ENCODE measurements at places on chromosomes 16 and 17.

- H3K4me1 ChIP-seq: no peaks in the 10 kb centered on the region
- H3K27me3 ChIP-seq: peaks cover 80% of the 10 kb centered on the region
- H3K27ac ChIP-seq: no peak overlapping the region
Measured at GRCh38 chr17:79749156-79749815, 18.5 kb downstream of the ENPP7 start.

DNA sequence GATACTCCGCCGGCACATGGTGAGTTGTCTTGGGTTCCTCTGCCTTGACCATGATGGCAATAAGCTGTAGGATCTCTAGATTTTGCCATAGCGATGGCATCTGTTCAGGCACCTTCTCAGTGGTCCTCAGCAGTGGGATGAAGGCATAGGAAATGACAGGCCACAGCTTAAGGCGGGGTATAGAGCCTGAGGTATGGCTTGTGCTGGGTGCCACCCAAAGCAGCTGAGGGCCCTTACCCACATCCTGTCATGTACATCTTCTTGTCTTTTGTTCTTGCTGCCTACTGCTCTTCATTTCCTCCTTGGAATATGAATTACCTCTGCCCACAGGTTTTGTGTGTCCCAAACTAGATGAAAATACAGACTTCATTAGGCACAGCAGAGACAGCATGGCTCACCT is 29.5 kb downstream of the KAT7 start:
- H3K27me3 ChIP-seq: no peaks in the 10 kb centered on the region
- no peak overlapping the region for H3K27ac ChIP-seq
- H3K4me3 ChIP-seq: no peak overlapping the region
- no peak for DNase-seq
- H3K4me1 ChIP-seq: peaks cover 4% of the 10 kb centered on the region

DNA sequence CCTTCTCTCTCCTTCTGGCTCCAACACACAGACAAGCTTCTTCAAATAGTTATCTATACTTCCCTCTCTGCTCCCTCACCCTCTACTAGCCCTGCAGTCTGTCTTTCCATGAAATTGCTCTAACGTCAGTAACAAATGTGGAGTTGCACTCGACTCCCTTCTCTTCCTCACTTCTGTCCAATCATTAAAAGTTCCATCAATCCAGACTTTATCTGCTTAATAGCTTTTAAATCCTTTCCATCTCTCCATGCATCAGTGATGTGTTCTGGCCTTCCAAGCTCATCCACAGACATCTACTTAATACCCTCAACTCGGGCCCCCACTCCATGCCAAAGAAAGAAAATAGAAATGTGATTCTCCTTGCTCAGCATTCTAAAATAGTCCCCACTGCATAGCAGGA is 422.1 kb upstream of the CDH5 start:
- no peak overlapping the region for H3K4me3 ChIP-seq
- no peak for DNase-seq
- no peak overlapping the region for H3K27ac ChIP-seq
- no peaks in the 10 kb centered on the region for H3K36me3 ChIP-seq
- no peaks in the 10 kb centered on the region for H3K4me1 ChIP-seq

DNA sequence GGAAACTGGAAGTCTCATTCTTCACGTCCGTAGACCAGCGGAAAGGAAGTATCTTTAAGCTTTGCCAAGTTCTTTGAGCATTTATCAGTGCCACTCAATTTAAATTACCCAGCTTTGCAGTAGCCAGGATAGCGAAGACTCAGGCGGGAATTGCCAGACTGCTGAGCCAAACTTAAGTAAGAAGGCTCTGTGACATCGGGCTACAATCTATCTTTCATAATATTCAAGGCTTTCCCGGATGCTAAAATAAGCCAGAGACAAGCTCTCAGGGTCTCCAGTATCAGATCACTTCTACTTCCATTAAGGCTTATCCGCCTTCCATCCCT is 436 bp upstream of the BRIP1 start:
- no peaks in the 10 kb centered on the region for H3K27me3 ChIP-seq
- H3K27ac ChIP-seq: peak overlapping the region; percentile 54
- H3K36me3 ChIP-seq: no peaks in the 10 kb centered on the region
- peaks cover 4% of the 10 kb centered on the region for H3K4me1 ChIP-seq

DNA sequence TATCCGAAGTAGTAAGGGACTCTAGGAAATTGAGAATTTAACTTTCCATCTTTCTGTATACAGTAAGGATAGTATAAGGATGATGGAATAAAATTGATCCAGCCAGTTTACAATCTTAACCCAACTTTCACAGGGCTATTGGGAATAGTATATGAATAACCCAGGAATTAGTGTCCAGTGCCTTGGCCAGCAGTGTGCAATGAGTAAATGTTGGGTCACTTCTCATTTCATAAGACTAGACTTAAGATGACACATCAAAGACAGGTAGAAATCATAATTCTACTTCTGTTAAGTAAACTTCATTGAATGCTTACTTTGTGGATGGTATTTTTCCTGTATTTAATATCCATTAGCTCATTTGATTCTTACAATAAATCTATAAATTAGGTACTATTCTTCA is 949.6 kb upstream of the GOT2 start:
- no peak for DNase-seq
- H3K4me3 ChIP-seq: no peak overlapping the region
- H3K36me3 ChIP-seq: no peaks in the 10 kb centered on the region
- no peaks in the 10 kb centered on the region for H3K27me3 ChIP-seq

- no peak overlapping the region for H3K4me3 ChIP-seq
- no peak overlapping the region for H3K27ac ChIP-seq
- H3K4me1 ChIP-seq: no peaks in the 10 kb centered on the region
- H3K27me3 ChIP-seq: no peaks in the 10 kb centered on the region
- peaks cover 86% of the 10 kb centered on the region for H3K36me3 ChIP-seq
Measured at GRCh38 chr17:67162771-67163170, 82.2 kb downstream of the HELZ start.

DNA sequence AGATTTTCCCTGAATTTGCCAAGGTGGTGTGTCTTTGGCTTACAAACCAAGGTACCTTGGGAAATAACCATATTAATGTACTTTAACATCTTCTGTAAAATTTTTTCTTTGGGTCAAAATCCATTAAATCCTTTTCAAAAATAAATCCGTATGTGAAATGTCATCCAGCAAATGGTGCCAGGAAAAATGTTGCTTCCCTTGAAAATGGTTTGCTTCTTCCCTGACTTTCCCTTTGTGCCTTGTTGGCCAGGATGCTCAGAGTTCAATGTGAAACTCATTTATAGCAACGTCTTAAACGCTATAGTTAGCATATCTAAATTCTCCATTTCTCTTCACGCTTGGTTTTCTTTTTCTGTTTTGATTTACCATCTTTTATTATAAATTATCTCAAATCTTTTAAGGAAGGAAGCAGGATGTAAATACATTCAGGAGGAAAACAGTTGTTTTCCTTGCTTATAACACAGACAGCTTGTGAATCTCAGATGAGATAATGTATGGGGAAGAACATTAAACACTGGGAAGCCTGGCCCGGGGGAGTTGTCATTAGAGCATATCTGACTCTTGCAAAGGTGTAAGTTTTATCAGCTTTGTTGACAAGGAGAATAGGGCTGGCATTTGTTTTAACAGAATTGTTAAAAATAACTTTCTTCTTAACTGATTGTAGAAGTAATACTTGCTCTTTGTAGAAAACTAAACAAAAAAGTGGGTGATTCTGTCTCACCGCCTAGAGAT is 42.1 kb downstream of the GPRC5B start:
- H3K4me3 ChIP-seq: no peak overlapping the region
- H3K4me1 ChIP-seq: no peaks in the 10 kb centered on the region
- no peak for DNase-seq

GRCh38 chr17:54694287-54694887 is 206.3 kb upstream of the TOM1L1 start:
- H3K27ac ChIP-seq: no peak overlapping the region
- H3K4me1 ChIP-seq: no peaks in the 10 kb centered on the region
- no peaks in the 10 kb centered on the region for H3K36me3 ChIP-seq
- no peaks in the 10 kb centered on the region for H3K27me3 ChIP-seq
- no peak overlapping the region for H3K4me3 ChIP-seq
- no peak for DNase-seq

DNA sequence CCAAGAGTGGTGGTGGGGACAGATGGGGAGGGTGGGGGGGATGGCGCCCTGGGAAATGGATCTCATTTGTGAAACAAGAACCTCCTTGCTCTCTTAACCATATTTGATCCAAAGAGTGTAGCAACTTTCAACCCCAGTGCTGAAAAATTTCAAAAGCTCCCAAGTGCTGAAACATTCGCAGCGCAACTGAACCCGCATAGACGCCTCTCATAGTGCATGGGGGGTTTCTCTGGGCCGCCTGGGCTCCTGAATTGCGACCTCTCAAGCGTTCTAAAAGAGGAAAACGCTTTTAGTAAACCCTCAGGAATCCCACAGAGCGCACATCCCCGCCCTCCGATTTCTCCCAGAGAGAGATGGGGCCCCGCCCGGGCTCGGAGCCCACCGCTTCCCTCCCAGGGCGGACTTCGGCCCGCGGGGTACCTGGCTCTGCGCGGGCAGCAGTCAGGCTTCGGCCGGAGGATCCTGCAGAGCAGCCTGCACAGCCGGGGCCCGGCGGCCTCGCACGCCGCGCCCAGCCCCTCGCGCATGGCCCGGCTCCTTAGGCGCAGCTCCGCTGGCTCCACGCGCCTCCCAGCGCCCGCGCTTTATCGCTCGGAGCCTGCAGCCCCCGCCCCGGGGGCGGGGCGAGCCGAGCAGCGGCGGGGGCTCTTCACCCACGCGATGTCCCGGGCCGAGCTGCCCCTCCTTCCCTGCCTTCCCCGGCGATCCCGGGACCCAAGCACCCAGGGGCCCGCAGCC is 7.0 kb downstream of the NOS2 start:
- H3K4me3 ChIP-seq: peak overlapping the region; percentile 42
- H3K36me3 ChIP-seq: no peaks in the 10 kb centered on the region
- peaks cover 47% of the 10 kb centered on the region for H3K27me3 ChIP-seq
- peaks cover 13% of the 10 kb centered on the region for H3K4me1 ChIP-seq

DNA sequence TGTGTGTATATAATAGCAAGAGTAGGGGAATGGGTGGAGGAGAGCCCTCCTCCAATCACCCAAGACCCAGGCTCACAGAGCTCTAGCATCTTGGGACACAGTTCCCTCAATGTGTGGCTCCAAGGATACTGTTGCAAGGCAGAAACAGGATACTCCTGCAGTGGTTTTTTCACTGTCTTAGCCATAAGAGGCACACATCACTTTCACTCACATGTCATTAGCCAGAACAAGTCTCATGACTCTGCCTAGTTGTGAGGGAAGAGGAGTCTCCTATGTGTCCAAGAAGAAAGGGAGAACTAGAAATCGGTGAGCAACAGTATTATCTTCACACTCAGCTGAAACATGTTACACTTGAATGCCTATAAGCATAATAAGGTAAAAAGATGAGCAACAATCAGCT is 11.1 kb upstream of the NUDT7 start:
- H3K4me1 ChIP-seq: no peaks in the 10 kb centered on the region
- H3K27ac ChIP-seq: no peak overlapping the region
- H3K27me3 ChIP-seq: no peaks in the 10 kb centered on the region

DNA sequence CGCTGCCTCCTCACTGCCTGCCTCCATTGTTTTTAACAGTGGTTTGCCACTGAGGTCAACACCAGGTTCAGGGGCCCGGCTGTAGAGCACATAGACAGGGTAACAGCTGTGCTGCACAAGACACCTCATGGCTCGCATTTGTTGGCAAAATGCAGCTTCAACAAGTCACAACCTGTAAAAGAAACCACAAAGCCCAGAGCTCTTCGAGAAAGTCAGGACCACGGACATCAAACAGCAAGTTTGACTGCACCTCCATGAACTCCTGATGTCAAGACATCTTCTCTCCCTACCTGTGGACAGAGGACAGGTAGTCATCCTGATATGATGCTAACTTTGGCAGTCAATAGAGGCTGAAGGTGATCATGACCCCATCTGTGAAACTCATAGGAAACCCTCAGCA is 142.4 kb upstream of the SOX9 start:
- H3K4me3 ChIP-seq: no peak overlapping the region
- H3K27ac ChIP-seq: no peak overlapping the region
- no peak for DNase-seq

DNA sequence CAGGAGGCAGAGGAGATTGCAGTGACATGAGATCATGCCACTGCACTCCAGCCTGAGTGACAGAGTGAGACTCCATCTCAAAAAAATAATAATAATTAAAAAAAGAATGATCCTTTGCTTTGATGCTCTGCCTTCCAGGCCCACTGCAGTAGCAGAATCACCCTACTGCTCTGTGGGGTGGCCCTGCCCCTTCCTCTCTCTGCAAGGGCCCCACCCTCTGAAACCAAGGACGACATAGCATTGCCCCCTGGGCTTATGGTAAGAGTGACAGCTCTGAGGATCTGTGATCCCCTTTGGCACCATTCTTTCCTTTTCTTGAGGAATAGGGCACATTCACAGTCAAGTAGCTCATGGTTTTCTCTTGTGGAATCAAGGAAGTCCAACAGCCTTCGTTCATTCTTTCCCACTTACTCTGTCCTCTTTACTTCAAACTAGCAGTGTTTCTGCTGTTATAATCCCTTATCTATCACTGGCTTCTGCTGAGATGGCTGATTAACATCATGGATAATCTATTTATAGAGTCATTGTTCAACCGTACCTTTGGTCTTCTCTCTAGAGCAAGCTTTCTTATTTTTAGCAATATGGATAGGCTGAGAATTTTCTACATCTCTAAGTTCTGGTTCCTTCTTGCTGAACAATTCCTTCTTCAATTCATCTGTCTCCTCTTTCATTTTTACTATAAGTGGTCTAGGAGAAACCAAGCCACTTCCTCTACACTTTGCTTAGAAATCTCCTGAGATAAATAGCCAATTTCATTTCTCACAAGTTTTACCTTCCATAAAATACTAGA is 14.1 kb downstream of the RAD51C start:
- DNase-seq: no peak
- peaks cover 80% of the 10 kb centered on the region for H3K36me3 ChIP-seq
- no peak overlapping the region for H3K4me3 ChIP-seq
- no peaks in the 10 kb centered on the region for H3K27me3 ChIP-seq
- H3K4me1 ChIP-seq: no peaks in the 10 kb centered on the region

- H3K4me1 ChIP-seq: no peaks in the 10 kb centered on the region
- H3K27ac ChIP-seq: no peak overlapping the region
- no peak overlapping the region for H3K4me3 ChIP-seq
- no peak for DNase-seq
- no peaks in the 10 kb centered on the region for H3K36me3 ChIP-seq
Measured at GRCh38 chr16:13080531-13080930, 179.1 kb downstream of the SHISA9 start.

DNA sequence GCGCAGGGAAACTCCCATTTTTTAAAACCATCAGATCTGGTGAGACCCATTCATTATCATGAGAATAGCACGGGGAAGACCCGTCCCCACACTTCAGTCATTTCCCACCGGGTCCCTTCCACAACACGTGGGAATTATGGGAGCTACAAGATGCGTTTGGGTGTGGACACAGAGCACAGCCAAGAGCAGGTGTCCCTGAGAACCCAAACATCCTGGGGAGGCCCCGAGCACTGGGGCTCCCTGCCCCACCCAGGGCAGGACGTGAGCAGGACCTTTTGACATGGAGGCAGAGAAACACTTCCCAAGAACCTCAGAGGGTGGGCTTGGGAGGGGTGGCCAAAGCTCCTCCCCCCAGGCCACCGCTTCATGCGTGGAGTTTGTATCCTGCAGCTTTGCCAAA is 89.9 kb upstream of the DNAH17 start:
- H3K27me3 ChIP-seq: no peaks in the 10 kb centered on the region
- DNase-seq: no peak
- H3K36me3 ChIP-seq: no peaks in the 10 kb centered on the region
- no peak overlapping the region for H3K4me3 ChIP-seq
- H3K27ac ChIP-seq: peak overlapping the region; percentile 49

Data from heart right ventricle (tissue), 16 donors.